ENCODE measurements at places on chromosomes 2 and 18.

GRCh38 chr2:135005753-135006152 lies 41.5 kb downstream of the MAP3K19 start:
- no peak for ATAC-seq
- no peaks in the 10 kb centered on the region for H3K4me1 ChIP-seq
- H3K36me3 ChIP-seq, result no peaks in the 10 kb centered on the region

- no peak for ATAC-seq
- H3K4me1 ChIP-seq, result no peaks in the 10 kb centered on the region
- H3K27ac ChIP-seq, result no peak overlapping the region
- no peaks in the 10 kb centered on the region for H3K36me3 ChIP-seq
- H3K4me3 ChIP-seq, result no peak overlapping the region
Measured at GRCh38 chr2:53629001-53629400, 138.6 kb upstream of the CHAC2 start.

DNA sequence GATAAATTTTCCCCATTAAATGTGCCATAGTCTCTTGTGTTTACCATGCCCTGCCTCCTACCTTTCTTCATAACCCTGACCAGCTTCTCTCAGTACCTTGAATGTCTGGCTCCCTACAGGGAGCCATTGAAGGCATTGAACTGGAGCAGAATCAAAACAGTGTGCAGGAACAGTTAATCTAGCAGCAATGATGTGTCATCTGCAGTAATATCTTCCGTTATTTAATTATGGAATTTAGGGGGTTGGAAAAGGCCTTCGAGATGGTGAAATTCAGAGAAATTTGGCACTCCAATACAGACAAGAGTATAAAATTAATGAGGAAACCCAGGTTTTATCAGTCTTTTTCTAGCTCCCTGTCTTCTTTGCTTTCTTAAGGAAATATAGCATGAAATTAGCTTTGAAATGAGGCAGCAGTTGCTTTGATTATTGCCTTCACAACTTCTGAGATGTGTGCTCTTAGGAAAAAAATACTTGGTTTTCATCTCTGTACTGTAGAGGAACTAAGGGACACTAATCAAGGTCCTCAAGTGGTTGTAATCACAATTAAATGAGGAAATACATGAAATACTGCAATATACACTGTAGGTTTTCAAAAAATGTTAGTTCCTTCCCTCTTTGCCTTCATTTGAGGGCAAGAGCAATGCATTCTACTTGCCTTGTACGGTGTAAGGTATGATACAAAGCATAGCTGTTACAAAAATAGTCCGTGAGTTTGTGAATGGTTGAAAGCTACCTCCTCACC lies 369.1 kb downstream of the SETBP1 start:
- H3K36me3 ChIP-seq, result no peaks in the 10 kb centered on the region
- no peak for ATAC-seq
- H3K4me1 ChIP-seq, result peaks cover 29% of the 10 kb centered on the region
- no peaks in the 10 kb centered on the region for H3K27me3 ChIP-seq

GRCh38 chr18:13216711-13217465 lies 1.7 kb upstream of the LDLRAD4 start:
- peak; percentile 77 for ATAC-seq
- H3K4me1 ChIP-seq, result peaks cover 31% of the 10 kb centered on the region
- H3K36me3 ChIP-seq, result no peaks in the 10 kb centered on the region
- peak overlapping the region; percentile 86 for H3K27ac ChIP-seq
- no peaks in the 10 kb centered on the region for H3K27me3 ChIP-seq

DNA sequence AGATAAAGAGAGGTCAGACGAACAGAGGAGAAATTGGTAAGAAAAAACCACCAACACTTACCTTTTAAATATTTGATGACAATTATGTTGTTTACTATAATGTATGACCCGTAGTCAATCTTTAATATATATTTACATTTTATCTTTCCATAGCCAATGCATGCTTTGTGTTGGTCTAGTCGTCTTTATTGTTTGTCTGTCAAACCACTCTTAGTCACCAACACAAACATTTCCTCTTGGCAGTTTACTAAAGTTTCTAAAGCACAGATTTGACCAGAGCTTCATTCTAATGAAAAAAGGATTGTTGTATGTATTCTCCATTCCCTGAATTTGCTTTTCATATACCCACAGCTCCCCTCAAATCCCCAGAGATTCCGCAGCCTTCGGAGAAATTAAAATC lies 784.7 kb upstream of the PIK3C3 start:
- no peak for ATAC-seq
- no peak overlapping the region for H3K27ac ChIP-seq
- no peaks in the 10 kb centered on the region for H3K4me1 ChIP-seq
- H3K36me3 ChIP-seq, result no peaks in the 10 kb centered on the region
- no peaks in the 10 kb centered on the region for H3K27me3 ChIP-seq
- no peak overlapping the region for H3K4me3 ChIP-seq

- no peak overlapping the region for H3K4me3 ChIP-seq
- H3K27me3 ChIP-seq, result no peaks in the 10 kb centered on the region
- H3K4me1 ChIP-seq, result no peaks in the 10 kb centered on the region
- peak overlapping the region; percentile 95 for H3K27ac ChIP-seq
- H3K36me3 ChIP-seq, result no peaks in the 10 kb centered on the region
- ATAC-seq, result no peak
Measured at GRCh38 chr2:239324456-239324855, 76.4 kb downstream of the HDAC4 start.

Data from gastroesophageal sphincter (tissue), 4 donors.